Left renal pelvis (tissue), 4 donors: ENCODE measurements at places on chromosomes 1 and 21. TPM values are rescaled to one million over a fixed set of nuclear protein-coding genes. Genes with fewer than 3 reads are reported as not detected.
A peak's percentile ranks its signal among the peaks of the same experiment; 100 is the strongest.

The PTPN7 gene
- polyA plus RNA-seq, result 0.86 TPM

The GPR25 gene
- polyA plus RNA-seq, result not detected

The PRR9 gene
- polyA plus RNA-seq, result not detected

DNA sequence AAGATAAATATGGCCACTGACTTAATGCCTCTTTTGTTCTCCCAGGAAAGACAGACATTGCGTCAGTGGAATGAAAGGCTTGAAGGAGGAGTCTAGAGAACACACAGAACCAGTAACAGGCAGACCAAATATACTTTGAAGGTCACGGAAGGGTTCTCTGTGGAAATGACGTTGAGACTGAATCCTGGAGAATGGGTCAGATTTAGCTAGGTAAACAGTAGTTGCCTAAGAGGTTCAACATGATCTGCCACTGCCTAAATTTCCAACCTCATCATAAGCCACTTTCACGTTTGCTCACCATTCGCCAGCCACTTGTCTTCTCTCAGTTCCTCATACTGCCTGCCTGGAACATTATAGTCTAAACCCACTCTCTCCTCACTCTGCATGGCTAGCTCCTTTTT, 20.5 kb downstream of the PLA2G4A start:
- no peak for DNase-seq

- no peak for DNase-seq
Observed at GRCh38 chr1:152220166-152221163, 3.5 kb downstream of the HRNR start.

GRCh38 chr1:231139659-231140654, 21.9 kb upstream of the TRIM67 start:
- no peak for DNase-seq

DNA sequence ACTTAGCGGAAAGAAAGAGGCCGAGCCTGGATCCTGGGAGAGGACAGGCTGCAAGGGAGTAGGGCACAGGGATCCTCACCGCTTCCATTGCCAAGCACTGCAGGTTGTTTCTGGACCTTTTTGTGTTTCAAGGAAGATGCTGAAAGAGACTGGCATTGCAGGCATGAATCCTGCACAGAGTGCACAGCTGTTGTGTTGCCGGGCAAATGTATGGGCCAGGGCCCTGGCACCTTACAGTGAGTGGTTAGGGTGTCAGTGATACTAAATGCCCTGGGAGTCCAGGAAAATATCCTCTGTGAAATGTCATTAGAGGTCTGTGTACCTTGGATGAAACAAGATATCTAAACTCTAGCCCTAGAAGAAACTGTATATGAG, 145.5 kb upstream of the FGGY start:
- DNase-seq, result no peak

GRCh38 chr1:172154551-172154950, 265.9 kb upstream of the C1orf105 start:
- DNase-seq, result no peak

GRCh38 chr1:66925558-66925910, 744 bp downstream of the MIER1 start:
- no peak for DNase-seq

DNA sequence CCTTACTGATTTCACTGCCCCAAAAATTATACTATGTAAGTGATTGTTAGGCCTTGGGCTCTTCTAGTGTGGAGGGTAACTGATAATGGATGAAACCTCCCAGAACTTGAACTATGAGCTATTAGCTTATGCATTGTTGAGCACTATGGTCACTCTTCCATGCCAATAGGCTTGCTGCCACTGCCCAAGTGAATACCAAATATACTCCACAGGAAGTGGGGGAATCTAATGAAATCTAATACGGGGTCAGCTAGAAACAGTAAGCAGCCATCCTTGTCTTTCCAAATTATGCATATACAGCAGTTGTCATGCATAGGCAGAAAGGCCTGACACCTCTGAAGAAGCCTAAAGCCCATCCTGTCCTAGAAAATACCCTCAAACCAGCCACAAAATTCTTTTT, 198.7 kb upstream of the PTBP2 start:
- no peak for DNase-seq

DNA sequence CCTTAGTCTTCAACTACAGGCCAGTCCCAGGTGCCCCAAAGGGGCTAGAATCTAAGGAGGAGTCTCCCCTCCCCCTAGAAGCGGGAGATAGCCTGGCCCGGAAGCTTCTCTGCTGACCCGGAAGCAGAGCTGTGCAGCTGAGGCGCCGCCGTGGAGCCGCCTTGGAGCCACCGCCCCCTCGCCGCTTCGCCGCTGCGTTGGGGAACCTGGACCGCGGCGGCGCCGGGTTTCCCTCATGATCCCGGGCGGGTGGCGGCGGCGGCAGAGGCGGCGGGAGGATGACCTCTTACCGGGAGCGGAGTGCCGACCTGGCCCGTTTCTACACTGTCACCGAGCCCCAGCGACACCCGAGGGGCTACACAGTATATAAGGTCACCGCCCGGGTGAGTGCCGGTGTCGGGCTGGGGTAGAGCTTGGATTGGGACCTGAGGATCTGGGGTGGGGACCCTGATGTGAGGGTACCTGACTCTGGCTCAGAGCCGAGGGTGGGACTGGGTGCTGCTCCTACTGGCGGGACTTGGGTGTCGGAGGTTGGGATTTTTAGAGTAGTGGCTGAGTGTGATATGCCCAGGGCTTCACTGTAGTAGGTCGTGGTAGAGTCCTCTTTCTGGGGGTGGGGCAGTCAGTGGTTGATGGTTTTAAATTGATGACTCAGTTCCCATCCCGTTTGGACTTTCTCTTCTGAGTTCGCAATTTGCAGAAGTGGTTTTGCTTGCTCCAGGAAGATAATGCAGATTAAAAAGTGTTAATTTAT, at the start of gene RPS6KC1:
Gene RPS6KC1, plus strand, starts transcription at position 115 of the 754 bp plus-strand sequence. Its CDS starts 164 bp downstream, at position 279.
- peak; percentile 58 for DNase-seq

DNA sequence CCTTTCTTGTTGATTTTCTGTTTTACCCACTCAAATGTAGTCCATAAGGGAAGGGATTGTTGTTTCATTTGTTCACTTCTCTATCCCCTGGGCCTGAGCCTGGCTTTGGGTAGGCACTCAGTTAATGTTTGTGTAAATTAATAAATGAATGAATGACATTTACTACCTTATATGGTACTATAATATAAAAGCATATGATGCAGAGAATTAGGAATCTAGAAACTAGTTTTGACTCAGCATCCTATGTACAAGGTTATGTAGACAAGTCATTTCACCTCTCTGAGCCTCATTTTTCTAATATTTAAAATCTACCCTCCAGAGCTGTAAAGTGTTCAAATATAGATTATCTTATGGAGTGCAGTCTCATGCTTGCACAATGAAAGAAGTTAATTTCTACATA, 68.9 kb upstream of the S1PR1 start:
- DNase-seq, result no peak

GRCh38 chr21:14754682-14755081, 208.6 kb upstream of the SAMSN1 start:
- DNase-seq, result no peak

- no peak for DNase-seq
Observed at GRCh38 chr1:72285074-72285425, 2.7 kb upstream of the NEGR1 start.

DNA sequence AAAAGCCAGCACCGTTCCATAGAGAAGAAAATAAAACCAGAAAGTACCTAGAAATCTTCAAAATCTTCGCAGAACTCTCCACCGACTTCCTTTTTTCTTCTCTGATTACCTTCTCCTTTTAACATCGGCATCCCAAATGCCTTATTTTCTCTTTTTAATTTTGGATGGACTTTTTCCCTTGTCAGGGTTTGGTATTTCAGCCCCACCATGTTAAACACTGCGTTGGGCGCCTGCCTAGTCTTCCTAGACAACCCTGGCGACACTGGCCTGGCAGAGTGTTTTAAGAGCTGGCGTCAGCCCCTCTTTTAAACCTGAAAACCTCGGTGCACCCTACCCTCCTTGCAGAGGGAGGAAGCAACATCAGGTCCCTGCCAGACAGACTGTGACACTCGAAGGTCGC, 66.0 kb upstream of the EFHD2 start:
- DNase-seq, result peak; percentile 64

GRCh38 chr1:191589536-191589935, 568.7 kb upstream of the RGS18 start:
- DNase-seq, result no peak

DNA sequence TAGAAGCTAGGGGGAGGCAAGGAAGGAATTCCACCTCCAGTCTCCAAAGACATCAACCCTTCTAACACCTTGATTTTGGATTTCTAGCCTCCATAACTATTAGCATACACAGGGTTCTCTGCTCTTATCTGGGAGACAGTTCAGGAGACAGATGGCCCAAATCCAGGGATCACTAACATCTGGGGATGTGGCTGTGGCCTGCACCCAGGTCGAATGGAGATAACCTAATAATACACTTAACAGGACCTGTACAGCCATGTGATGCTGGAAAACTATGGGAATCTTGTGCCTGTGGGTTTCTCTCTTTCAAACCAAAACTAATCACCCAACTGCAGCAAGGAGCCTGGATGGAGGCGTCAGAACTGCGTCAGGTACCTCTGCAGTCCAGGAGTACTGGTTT, 47.6 kb downstream of the KIAA0319L start:
- DNase-seq, result no peak

GRCh38 chr1:28830814-28831213, 18.8 kb downstream of the OPRD1 start:
- no peak for DNase-seq

DNA sequence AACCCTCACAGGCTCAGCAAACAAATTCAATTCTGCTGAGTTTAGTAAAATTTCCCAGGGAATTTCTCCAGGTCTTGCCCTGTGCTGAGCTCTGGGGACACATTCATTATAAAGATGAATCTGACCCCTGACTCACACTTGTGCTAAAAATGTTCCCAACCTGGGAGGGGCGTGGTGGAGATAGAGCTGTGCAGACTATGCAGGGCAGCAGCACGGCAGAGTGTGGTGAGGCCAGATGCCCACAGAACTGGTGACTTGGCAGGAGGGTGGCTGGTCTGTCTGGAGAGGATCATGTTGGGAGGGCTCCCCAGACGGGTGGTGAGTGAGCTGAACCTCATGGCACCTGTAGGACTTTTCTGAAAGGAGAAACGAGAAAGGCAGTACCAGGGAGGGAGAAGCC, 31.6 kb downstream of the FAAH start:
- DNase-seq, result no peak

GRCh38 chr1:115129071-115129640, 39.9 kb upstream of the TSPAN2 start:
- no peak for DNase-seq

DNA sequence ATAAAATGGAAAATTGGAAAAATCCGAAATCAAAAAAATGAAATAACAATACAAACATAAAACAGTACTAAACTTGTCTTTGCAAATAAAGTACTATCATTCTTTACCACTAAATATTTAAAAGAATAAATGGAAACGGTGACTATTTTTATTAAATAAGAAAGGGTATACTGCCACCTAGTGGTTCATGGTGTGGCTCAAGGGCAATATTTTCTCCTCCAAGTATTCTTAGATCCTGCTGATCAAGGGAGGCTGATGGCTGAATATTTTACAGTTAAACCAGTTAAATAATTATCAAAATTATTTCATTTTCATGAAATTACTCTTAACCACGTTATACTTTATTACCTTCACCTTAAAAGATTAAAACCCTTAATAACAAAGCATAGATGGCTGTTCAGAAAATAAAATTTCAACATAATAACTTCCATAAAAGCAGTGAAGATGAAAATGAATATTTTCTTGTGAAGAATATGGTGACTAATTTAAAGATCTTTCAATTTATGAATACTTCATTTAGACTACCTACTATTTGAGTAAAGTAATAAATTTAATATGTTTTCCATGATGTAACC, 1793.9 kb downstream of the NCAM2 start:
- DNase-seq, result peak; percentile 22

GRCh38 chr1:197915260-197915861, 1.8 kb upstream of the LHX9 start:
- DNase-seq, result no peak

DNA sequence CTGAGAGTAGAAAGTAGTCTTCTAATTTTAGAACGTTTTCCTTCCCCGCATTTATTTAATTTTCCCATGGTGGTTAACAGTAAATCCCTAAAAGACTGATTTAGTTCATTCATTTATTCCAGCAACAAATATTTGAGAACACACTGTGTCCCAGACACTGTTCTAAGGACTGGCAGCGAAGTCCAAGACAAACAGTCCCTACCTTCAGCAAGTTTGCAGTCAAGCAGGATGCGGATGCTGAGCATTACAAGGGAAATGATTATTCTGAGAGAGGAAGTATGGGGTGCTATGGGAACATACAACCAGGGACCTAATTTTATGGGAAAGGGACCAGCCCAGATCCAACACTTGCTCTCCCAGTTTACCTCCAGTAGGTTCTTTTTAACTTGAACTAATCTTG, 1.2 kb upstream of the C1orf74 start:
- DNase-seq, result no peak

DNA sequence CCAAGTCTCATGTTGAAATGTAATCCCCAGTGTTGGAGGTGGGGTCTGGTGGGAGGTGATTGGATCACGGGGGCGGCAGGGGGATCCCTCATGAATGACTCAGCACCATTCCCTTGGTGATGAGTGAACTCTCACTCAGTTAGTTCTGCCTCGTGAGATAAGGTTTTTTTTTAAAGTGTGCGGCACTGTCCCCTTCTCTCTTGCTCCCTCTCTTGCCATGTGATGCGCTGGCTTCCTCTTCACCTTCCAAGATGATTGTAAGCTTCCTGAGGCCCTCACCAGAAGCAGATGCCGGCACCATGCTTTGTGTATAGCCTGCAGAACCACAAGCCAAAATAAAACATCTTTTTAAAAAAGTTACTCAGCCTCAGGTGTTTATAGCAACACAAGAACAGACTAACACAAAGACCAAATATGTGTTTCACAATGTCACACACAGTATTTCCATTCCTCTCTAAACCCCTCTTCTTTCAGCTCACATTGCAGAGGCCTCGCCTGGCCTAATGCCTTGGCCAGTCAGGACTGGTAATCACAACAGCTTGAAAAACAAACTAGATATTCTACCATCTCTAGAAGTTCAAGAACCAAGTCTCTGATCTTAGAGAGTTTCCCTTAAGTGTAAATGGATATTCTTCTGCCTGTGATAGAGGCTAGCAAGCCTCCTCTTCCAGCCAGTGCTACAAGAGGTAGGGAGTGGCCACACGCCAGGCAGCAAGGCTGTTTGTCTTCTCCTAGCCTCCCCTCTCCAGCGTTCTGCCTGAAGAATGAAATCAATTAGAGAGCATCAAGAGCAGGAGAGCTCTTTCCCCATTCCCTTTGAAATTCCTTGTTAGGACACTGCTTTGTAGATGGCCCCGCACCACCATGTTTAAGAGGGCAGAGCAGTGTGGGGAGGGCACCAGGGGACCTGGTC, 19.6 kb upstream of the RAP1A start:
- DNase-seq, result no peak
